ENCODE measurements at places on chromosomes 6 and 20.

- DNase-seq = no peak
Measured at GRCh38 chr20:61002090-61002489, 250.0 kb upstream of the CDH4 start.

DNA sequence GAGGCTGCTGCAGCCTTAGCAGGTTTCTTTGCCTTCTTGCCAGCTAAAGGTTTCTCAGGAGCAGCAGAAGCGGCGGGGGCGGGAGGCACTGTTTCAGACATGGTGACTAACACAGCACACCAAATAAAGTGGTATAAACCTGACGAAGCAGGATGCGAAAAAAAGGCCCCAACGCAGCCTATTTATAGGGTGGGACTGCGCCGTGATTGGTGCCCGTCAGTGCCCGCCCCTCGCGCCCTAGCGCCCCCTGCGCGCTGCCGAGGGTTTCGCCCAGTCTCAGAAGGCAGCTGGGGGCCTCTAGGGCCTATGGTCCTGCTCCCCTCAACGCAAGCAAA lies 55.0 kb downstream of the TRIM38 start:
- DNase-seq = no peak

DNA sequence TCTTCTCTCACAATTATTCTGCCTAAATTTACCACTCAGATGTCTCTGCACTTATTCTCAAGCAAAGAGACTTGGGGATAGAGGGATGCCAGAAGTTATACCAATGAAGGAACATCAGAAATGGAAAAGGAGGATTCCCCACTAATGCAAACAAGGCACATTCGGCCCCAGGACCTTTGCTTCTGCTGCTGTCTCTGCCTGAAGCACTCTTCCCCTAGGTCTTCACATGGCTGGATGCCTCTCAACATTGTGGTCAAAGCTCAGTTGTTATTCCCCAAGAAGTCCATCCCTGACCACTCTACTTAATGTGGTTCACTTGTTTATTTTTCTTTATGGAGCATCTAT lies 508.7 kb downstream of the DOK5 start:
- no peak for DNase-seq

DNA sequence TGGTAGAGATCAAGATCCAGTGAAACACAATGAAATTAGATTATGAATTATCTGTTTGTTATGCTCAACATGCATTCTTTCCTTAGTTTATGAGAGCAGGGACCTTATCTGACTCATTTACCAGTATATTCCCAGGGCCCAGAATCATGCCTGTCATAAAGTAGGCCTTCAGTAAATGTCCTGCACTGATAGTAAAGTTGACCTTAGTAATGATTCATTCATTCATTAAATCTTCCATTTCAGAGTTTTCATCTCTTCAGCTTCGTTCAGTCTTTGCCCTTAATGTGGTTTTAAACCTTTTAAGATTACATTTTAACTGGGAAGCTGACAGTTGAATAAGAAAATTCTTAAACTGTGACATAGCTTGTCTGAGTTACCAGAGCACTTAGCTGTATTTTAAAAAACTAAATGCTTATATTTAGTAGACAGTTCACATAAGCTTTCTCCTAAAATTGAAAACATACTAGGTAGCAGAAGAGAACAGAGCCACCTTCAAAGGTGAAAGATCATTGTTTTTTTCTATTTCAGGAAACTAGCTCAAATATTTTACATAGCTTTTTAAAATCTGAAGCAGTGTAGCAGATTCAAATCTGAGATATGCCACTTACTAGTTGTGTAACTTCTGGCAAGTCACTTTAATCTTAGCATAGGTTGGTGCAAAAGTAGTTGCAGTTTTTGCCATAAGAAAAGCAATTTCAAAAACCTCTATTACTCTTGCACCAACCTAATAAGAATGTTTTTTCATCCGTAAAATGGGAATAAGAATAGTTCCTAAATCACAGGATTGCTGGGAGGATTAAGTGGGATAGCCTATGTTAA lies 41.4 kb downstream of the MCM8 start:
- DNase-seq = peak; percentile 22

DNA sequence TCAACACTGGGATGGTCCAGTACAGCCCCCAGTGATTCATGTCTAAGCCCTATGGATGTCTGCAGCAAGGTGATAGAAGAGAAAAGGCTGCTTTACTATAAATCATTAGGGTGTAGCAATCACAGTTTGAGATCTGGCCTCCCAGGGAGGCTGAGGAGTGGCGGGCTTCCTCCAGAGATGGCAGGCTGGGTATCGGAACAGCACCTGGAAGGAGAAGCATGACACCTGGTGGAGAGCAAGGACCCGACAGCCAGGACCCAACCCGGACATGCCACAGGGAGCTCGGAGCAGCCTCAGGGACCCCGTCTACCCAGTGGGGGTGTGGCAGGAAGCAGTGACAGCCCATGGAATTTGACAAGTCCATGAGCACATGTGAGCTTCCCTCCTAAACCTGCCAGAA lies 114.8 kb upstream of the CD93 start:
- DNase-seq = peak; percentile 29

GRCh38 chr20:57500962-57501361 lies 24.0 kb downstream of the CTCFL start:
- DNase-seq = peak; percentile 28

GRCh38 chr6:144307880-144308279 lies 22.7 kb downstream of the UTRN start:
- no peak for DNase-seq

DNA sequence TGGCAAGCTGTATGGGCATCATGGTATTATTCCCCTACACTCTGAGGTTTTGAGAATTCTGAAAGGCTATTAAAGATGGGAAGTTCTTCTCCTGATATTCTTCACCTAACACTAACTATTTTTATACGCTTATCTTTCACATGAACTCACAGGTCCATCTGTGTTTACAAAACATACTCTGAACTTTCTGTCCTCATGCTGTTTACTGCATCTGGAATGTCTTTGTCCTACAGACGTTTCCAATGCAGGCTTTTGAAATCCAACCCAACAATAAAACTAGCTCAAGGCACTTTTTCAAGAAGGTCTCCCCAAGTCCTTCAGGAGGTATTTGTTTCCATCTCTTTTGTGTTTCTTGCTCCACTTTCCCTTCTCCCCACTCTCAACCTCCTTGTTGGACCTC lies 60.5 kb upstream of the MLIP start:
- no peak for DNase-seq

DNA sequence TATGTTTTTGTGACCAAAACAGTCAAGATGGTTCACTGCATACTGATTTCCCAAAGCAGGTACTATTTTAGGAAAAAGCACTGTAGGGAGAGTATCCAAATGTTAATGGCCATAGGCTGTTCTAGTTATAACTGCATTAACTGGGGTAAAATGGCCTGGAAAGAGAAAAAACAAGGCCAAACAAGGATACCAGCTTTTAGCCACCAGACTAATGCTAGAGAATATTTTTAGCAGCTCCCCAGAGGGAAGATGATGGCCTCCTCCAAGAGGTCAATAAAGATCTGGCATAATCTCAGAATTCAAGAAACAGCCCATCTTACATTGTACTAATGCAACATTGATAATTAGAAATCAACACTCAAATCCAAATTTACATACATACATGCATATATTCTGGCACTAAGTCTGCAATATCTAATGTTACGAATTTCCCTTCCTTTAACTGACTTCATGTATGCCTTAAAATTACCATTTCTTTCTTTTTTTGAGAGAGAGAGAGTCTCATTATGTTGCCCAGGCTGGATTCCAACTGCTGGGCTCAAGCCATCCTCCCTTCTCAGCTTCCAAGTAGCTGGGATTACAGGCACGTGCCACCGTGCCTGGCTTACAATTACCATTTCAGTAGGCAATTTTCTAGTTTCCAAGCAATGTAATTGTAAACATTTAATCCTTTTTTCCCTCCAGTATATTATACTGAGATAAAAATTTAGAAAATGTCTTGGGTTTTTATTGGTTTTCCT lies 9.3 kb downstream of the COX7A2 start:
- no peak for DNase-seq

DNA sequence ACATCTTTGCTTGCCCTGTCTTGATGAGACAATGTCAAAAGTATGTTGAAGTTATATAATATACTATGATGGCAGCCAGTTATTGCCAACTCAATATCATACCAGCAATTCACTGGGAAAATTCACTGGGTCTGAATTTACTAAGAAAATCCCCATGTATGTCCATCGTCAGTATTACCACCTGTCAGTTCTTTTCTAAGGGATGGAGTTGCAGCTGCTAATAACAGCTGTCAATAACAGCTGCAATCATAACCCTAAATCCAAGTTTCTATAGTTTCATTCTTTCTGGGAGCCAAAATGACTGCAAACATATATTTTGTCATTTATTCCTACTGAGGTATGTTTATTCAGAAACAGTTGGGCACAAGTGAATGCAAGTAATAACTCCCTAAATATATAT lies 132.6 kb upstream of the RIN2 start:
- DNase-seq = no peak

DNA sequence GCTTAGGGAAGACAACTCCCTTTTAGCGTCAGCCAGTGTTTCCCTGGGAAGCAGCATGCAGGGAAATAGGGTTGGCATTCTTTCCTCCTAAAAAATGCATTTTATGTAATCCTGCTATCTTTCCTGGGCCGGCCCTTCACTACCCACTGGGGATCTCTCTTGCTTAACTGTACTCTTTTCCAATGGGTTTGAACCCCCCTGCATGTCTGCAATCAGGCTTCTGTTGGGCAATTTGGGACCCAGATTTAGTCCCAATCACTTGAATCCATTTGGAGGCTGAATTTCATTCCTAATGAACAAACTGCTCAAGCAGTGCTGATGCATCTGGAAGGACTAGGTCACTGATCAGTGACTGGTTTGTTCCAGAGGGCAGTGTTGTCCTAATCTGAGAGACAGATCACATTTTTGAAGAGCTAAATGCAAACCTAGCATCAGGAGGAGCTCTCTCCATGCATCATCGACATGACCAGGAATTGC lies 152.0 kb downstream of the TSHZ2 start:
- DNase-seq = no peak

DNA sequence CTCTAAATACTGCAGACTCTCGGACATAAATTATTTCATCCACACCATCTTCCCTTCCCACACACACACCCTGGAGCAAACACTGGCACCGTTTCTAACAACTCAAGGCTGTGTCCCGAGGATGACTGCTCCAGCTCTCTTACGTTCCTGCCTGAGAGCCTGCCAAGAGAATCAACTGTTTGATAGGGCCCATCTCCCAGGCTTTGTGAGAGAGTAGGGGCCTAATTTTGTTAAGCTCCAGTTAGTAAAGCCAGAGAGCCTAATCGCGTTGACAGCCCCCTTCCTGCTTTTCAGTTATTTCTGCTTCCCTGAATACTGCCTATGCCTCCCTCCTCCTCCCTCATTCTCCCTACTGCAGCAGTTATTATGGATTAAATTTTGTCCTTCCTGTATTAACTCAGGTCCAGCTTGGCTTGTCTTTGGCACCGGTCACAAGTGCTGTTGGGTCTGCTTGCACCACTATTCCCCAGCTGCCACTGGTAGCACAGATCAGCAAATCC lies 118.1 kb upstream of the TMEM181 start:
- DNase-seq = no peak

GRCh38 chr6:83808926-83809325 lies 44.2 kb upstream of the RIPPLY2 start:
- DNase-seq = no peak

DNA sequence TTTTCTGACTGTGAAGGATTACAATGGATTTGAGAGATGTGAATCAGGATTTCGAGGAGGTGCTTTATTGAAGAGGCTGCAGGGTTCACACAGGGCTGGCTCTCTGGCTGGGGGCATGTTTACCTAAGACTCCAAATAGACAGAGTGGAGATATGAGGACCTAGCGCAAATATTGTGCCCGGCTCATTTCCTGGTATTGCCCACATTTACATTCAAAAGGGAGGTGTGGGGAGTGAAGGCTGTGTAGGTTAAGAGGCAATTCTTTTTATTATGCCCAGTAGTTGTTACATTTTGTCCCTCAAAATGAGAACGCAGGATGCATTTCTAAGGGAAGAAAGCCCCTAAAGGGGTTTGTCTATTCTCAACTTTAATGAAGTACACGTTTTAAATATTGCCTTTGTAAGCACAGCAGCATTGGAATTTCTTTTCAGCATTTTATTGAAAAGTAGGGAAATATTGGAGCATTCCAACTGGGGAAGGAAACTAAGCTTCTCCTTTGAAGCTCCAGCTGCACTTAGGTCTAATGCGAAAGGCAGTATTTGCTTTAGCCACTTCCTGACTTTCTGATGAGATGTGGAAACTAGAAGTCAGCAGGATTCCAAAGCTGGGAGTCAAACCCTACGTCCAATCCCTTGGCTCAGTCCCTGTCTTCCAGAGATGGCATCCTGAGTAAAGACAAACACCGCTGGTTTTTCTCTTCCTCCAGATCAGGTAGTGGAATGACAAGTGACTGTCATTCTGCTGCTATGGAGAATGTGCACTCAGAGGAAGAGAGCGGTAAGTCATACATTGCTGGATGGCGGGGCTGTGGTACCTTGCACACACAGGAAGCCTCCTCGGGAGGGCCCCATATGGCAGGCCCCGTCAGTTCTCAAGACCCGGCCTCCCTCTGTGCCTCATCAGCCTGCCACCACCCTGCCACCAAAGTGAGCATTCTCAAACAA lies 70.7 kb downstream of the MYB start:
- DNase-seq = peak; percentile 17

- DNase-seq = no peak
Measured at GRCh38 chr6:81609736-81610135, 142.7 kb downstream of the TENT5A start.

DNA sequence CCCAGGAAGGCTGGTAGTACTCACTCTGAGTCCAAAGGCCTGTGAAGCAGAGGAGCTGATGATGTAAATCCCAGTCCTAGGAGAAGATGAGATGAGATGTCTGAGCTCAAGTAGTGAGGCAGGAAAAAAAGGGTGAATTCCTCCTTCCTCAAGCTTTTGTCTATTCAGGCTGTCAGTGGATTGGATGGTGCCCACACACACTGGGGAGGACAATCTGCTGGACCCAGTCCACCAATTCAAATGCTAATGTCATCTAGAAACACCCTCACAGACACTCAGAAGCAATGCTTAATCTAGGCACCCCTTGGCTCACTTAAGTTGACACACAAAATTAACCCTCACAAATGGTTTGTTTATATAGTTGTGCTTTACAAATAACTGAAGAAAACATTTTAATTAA lies 94.6 kb downstream of the CD109 start:
- no peak for DNase-seq

- no peak for DNase-seq
Measured at GRCh38 chr6:150566486-150566885, 33.2 kb upstream of the PLEKHG1 start.

- no peak for DNase-seq
Measured at GRCh38 chr20:55919956-55920355, 85.4 kb downstream of the CBLN4 start.

- DNase-seq = no peak
Measured at GRCh38 chr6:90226257-90226656, 70.4 kb downstream of the BACH2 start.

- DNase-seq = no peak
Measured at GRCh38 chr6:158086504-158087223, 81.4 kb downstream of the SERAC1 start.
